Right lobe of liver (tissue), 6 donors: ENCODE measurements at places on chromosomes 16 and 17.

- DNase-seq = peak; percentile 52
Measured at GRCh38 chr17:30922235-30923030, 688 bp downstream of the ADAP2 start.

- no peak for DNase-seq
Measured at GRCh38 chr16:16578701-16579100, 199.8 kb downstream of the NPIPA7 start.

- DNase-seq = no peak
Measured at GRCh38 chr17:47621293-47622179, 28.2 kb upstream of the KPNB1 start.

DNA sequence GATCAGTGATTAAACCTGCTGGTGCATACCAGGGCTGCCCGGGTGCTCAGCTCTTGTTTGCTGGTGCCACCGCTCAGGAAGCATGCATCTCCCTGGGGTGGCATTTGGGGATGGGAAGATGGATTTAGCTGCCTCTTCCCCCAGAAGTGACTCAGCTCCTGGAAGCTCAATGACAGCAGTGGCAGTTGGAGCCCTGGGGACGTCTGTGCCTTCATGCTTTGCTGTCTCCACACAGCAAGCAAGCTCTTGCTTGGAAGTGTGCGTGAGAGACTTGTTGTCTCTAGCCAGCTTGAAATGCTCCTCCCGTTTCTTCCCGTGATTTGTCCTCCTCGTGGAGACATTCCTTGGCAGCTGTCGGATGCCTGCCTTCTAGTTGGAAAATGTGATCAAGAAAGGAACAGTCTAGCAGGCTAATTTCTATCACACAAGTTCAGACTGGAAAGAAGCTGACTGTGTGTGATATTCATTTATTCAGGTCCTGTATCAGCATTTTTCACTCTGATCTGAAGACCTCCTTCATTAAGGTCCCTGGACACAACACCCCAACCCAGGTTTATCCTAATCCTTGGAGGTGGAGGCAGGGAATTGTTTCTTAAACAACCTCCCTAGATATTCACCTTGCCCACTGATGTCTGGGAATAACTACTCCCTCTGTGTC lies 73.0 kb downstream of the BMERB1 start:
- DNase-seq = no peak

DNA sequence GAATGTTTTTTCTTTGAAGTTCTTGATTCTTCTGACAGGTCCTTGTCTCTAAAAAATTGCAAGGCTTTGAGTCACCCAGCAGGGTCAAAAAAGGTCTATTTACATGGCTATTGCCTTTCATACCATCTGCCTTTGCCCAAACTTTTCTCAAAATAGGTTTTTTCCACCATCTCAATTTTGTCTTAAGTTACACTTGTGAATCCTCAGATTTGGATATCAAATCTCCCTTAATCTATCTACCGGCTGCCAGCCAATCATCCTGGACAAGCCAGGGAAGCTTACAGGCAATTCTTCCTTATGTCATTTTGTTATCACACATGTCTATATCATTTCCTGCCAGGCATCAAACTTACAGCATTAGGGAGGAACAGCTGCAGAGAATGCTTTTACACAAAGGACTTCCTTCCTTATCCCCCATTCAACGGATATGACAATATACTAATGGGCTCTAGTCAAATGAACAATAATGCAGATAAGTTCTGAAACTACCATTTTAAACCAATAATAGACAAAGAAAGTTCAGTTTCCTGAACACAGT lies 104.1 kb upstream of the CORO6 start:
- DNase-seq = no peak
